ENCODE measurements at places on chromosomes 12 and 14. TPM values are rescaled to one million over a fixed set of nuclear protein-coding genes. Genes with fewer than 3 reads are reported as not detected.

The RIPK3 gene
- 4.7 TPM for total RNA-seq

The NPFF gene
- not detected for total RNA-seq

The PCED1B gene
- total RNA-seq = 0.51 TPM

The EFS gene
- 5.4 TPM for total RNA-seq

DNA sequence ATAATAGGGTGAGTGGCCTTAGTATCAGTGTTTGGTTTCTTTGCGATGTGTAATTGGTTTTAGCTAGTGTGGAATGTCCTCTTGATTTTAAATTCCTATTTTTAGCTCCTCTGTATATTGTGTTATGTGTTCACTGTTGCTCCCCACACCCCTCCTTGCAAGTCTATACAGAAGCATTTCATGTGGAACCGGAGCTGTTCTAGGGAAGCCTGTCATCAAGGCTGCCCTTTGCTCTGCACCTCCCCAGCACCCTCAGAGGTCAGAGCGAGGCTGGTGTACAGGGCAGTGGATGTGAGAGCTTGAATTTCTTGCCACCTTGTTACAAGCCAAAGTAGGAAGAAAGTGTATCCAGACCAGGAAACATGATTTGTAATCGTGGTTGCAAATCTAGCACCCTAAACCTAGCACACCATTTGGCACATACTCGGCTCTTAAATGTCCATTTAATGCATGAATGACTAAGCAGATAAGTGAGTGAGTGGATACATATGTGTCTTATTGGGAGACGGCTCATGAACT lies 376.8 kb downstream of the RGS6 start:
- DNase-seq = no peak

- DNase-seq = peak; percentile 88
Measured at GRCh38 chr14:50954811-50955372, 10.6 kb upstream of the PYGL start.

DNA sequence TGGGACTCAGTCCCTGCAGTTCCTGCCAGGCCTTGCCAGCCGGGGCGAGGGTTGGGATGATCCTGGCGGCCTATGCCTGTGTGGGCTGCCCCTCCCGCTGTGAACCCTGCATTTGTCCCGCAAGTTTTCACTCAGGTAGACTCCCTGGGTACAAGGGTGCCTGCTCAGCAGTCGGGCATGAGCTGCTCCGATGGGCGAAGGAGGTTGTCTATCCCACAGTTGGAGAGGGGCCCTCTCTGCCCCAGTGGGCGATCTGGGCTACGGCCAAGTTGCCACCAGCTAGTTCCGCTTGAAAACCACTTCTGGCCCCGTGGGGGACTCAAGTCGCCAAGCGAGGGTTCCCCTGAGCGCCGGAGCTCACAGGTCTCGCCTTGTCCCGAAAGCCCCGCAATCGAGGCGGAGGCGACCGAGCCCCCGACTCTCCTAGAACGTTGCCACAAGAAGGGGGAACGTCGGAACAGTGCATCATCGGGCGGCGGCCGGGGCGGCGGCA lies 365 bp upstream of the TPI1 start:
- DNase-seq = no peak

DNA sequence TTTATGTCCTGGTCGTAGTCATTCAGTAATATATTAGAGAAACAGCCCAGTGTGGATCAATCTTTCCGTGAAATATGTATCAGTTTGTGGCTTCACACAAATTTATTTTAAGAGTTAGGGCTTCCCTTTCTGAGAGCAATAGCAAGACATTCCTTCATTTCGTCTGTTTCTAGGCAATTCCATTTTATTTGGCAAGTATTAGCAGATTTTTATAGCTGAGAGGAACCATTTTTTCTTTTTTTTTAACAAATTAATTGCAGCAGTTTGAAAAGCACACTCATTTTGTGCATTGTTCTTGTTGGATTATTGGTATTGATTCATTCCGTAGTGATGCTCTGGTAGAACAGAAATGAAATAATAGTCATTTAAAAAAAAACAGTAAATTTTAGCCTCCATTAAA lies 132.9 kb downstream of the SRGAP1 start:
- no peak for DNase-seq

DNA sequence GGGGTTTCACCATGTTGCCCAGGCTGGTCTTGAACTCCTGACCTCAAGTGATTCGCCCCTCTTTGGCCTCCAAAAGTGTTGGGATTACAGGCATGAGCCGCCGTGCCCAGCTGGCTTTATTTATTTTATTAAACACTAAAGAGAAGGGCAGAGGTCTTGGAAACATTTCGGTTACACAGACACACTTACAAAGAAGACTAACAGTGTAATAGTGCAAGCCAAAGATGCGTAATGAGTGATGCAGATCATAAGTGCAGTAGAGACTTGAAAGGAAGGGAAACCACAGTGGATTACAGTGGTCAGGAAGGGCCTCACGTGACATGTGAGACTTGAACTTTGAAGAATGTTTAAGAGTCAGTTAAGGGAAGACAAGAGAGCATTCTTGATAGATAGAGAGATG lies 33.9 kb upstream of the CDK17 start:
- DNase-seq = peak; percentile 58

- DNase-seq = no peak
Measured at GRCh38 chr14:23663711-23664110, 27.5 kb downstream of the DHRS2 start.

- DNase-seq = no peak
Measured at GRCh38 chr12:107478881-107479280, 206.7 kb upstream of the PWP1 start.

Measured in bronchial epithelial cell (primary cell).